AG04450 (cell line): ENCODE measurements at places on chromosomes 3 and 15.

DNA sequence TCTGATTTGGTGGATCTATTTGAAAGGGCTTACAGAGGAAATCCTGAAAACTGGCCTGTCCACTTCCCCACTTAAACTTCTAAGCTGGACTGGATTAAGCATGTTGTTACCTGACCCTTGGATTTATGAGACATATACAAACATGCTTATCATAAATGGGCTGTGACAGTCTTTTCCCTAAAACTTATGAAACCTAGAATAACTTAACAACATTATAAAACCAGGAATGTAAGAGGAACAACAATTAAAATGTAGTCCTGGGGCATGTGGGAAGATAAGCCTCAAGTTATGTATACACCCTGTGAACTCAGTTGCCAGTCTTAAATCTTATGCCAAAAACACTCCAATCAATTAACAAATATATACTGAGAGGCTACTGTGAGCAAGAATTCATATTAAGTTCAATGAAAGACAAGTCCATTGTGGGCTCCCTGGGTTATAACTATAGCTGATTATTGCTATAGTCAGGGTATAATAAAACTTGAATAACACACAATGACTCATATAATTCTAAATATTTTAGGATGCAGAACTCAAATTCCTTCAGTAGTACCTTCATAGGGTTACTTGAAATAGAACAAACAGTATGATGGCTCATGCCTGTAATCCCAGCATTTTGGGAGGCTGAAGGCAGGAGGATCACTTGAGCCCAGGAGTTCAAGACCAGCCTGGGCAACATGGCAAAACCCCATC lies 87.2 kb upstream of the PPIB start:
- DNase-seq: peak; percentile 20

DNA sequence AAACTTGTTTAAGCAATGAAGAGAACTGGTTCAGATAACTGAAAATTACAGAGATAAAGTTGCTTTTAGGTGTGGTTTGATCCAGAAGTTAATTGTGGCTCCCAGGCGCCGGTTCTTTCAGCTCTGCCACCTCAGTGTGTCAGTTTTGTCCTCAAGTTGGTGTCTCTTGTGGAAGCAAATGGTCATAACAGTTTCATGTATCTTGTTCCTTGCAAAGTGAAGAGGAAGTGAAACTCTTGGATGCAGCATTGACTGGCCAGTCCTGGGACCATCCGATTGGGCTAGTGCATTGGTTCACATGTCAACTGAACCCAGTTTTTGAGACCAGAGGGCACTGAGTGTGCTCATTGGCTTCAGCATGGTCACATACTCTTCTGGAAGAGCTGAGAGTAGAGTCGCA lies 181.4 kb upstream of the GRM7 start:
- no peak for DNase-seq

- no peak for DNase-seq
These were observed 93.7 kb downstream of the NPTN start for GRCh38 chr15:73539212-73540128.

GRCh38 chr3:43249405-43249804 lies 36.9 kb upstream of the SNRK start:
- no peak for DNase-seq

GRCh38 chr15:88238618-88239430 lies 17.7 kb downstream of the NTRK3 start:
- DNase-seq: no peak

DNA sequence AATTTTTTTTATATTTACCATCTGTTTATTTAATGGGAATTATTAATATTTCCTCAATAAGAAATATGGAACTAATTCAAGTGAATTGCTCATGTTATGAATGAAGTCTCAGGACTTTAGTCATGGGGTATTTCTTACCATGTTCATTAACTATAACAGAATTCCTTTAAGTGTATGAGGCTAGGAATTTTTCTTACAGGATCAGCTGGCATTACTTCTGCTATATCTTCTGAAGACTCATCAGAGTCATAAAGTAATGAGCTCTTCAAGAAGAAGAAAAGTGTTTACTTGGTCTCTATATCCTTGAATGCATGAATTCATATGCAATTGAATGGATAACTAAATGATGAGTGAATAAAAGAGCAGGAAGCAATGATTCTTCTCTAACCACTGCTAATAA lies 486.8 kb upstream of the THBS1 start:
- no peak for DNase-seq

GRCh38 chr3:29329986-29330890 lies 49.4 kb downstream of the RBMS3 start:
- DNase-seq: no peak

DNA sequence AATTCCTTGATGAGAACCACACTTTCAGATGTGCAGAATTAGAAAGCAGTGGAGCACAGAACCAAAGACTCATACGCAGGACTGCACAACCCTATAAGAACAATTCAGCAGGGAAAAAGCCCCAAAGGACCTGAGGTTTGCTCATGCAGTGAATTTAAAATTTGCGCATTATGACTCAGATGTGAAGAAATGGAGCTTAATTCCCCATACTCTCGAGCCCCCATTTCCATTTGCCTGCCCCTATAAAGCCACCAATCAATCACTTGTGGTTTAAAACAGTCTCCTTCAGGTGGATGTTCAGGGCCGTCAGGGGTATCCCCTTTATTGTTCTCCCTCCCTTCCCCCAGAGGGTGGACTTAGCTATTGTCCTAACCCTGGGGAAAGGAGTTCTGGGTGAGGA lies 221.2 kb downstream of the IGSF11 start:
- no peak for DNase-seq

GRCh38 chr3:128348805-128349531 lies 117.7 kb downstream of the DNAJB8 start:
- no peak for DNase-seq

DNA sequence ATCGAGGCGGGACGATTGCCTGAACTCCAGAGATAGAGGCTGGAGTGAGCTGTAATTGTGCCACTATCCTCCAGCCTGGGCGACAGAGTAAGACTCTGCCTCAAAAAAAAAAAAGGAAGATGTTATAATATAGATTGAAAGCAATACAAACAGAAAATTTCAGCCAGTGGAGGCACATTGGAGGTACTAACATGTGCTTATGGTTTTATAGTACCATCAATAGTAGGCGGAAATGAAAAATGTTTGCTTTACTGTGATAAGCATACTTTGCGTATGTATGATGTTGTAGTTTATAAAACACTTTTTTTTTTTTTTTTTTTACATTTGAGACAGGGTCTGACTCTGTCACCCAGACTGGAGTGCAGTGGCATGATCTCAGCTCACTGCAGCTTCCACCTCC lies 8.8 kb downstream of the RAD54L2 start:
- DNase-seq: no peak

- peak; percentile 47 for DNase-seq
These were observed 36.2 kb downstream of the PFN2 start for GRCh38 chr3:149934524-149934923.

GRCh38 chr3:138197058-138197457 lies 10.0 kb downstream of the ARMC8 start:
- no peak for DNase-seq

- no peak for DNase-seq
These were observed 33.0 kb downstream of the THBS1 start for GRCh38 chr15:39613861-39614260.

GRCh38 chr3:55305696-55306485 lies 181.2 kb downstream of the WNT5A start:
- no peak for DNase-seq

GRCh38 chr15:29690765-29691475 lies 131.3 kb downstream of the TJP1 start:
- DNase-seq: no peak

- no peak for DNase-seq
These were observed 21.5 kb upstream of the PEX5L start for GRCh38 chr3:180058238-180058637.

DNA sequence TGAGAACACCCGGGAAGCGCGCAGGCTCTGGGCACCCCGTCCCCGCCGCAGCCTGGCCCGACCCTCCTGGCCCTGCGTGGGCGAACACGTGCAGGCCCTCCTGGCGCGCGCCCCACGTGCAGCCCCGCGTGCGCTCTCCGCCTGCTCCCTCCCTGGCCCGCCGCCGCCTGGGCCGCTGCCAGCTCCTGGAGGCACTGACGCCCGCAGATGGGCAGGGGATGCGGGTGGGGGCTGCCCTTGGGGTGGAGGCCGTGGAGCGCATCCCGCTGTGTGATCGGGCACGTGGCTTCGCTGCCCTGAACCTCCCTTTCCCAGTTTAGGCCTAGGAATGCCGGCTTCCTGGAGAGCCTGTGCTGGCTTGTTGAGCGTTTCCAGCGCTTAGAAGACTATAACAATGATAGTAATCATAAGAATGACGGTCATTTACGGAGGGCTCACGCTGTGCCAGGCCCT lies 104.6 kb upstream of the SLC6A6 start:
- DNase-seq: no peak

DNA sequence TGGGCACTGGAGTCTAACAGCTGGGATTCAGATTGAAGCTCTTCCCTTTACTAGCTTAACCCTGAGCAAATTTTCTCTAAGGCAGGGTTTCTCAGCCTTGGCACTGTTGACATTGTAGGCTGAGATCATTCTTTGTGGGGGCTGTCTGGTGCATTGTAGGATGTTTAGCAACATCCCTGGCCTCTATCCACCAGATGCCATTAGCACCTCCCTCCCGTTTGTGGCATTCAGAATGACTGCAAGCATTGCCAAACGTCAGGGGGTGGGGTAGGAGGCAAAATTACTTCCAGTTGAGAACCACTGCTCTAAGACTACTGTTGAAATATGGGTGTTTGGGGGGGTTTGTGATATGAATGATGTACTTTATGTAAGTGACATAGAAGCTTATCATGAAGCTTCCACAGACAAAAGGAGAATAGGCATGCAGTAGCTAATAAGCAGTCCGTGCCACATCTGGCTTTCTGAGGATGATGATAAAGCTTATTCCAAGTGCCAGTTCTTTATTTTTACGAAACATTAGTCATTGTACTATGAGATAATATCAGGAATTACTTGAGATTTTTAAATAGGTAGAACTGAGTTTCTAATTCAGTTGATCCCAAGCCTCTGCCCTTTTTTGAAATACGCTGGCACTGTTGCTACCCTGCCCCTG lies 39.3 kb downstream of the NKIRAS1 start:
- no peak for DNase-seq

DNA sequence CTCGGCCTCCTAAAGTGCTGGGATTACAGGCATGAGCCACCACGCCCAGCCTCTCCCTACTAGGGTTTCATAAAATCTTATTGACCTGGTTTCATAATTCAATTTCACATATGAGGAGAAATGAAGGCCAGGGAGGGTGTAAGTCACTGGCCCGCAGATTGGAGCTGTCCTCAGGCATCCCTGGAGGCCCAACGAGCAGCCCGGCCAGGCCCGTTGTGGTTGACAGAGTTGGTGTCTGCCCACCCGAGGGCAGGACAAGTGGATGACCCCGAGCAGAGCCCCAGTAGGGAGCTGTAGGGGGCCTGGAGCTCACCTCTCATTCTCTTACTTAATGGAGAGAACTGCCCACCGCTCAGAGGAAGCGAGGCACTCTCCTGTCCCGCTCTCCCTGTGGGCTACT lies 78.9 kb downstream of the CPN2 start:
- DNase-seq: no peak

DNA sequence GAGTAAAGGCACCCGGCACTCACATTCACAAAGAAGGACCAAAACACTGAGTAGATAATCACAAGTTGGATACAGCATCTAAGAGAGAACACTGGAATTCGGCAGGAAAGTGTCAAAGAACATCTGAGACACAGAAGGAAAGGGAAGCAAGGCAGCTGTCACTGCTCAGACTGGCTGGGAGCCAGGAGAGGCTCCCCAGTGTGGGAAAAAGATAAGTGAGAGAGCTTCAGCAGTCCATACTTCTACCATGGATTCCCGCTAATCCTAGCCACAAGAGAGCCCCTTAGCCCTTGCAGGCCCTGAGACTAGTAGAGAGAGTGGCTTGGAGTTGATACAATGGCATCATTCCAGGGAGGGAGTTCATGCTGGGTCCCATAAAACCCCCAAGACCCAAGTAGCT lies 36.7 kb upstream of the CP start:
- no peak for DNase-seq

DNA sequence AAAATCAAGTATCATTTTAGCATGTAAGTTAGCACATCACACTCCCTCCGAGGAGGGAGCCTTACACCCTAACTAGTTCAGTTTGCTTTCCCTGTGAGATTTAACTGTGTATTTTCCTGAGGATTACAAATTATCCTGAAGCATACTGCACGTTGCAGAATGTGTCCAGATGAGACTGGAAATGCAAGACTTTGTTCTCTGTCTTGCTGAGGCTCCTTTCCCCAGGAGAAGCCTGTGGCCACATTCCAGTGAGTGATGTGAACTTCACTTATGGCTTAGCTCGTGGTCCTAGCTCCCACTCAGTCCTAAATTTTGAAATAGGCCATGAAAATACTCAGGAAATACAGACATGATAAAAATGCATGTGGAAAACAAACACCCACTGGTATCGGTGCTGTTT lies 23.7 kb downstream of the PDZRN3 start:
- DNase-seq: no peak

DNA sequence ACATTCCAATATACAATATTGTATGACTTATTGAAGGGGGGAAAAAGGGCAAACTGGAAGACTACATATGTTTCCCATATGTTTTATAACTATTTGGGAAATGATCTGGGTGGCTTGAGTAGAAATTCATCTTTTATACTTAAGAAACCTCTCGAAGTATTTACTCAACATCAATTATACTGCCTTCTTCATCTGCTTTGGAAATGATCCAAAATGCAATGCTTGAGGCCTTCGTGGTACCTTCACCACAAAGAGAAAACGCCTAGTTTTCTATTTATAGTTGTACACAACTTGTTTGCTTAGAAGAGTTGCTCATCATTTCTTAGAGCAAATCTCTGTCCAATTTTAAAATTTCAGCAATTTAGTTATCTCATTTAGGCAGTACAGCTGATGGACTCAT lies 18.8 kb downstream of the ACKR4 start:
- no peak for DNase-seq
